ENCODE measurements at places on chromosomes 1 and 21.
A peak's percentile ranks its signal among the peaks of the same experiment; 100 is the strongest.

DNA sequence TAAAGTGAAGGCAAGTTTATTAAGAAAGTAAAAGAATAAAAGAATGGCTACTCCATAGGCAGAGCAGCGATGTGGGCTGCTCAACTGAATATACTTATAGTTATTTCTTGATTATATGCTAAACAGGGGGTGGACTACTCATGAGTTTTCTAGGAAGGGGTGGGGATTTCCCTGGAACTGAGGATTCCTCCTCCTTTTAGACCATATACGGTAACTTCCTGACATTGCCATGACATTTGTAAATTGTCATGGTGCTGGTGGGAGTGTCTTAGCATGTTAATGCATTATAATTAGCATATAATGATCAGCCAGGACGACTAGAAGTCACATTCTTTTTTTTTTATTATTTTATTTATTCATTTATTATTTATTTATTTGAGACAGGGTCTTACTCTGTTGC is 46.4 kb upstream of the BARHL2 start:
- no peak for DNase-seq

- no peak for DNase-seq
These were observed 16.6 kb upstream of the SLAMF6 start for GRCh38 chr1:160539684-160539989.

DNA sequence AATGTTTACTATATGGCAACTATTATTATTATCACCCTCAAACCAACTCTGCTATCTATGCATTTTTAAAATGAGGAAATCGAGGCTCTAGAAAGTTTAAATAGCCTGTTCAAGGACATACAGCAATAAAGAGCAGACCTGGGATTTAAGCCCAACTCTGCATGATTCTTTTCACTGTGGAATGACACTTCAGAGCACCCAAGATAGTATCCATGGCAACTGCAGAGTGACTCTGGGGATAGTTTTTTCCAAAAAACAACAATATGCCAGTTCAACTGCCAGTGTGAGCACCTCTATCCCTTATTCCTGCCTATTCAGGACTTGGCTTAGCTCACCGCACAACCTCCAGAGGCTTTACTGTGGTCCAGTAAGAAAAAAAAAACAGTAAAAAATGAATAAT is 293.9 kb downstream of the BRINP2 start:
- DNase-seq: no peak

DNA sequence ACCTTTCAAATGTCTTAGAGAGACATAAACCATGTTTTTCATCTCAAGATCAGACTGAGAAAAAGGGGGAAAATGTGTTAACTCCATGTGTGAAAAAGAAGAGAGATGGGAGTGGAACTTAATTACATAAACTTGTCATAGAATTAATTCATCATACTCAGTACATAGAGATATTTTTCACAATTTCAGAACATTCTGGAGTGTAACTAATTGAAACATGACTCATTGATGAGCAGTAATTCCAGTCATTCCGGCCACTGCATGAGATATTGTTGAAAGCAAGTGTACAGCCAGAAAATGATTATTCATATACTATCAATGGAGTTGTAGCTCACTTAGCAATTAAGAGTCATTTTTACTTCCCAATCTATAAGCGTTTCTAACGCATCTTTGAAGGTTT is 739.3 kb downstream of the LTN1 start:
- no peak for DNase-seq

GRCh38 chr1:246043556-246043955 is 463.5 kb downstream of the SMYD3 start:
- DNase-seq: no peak

- DNase-seq: no peak
These were observed 71.7 kb downstream of the SETD4 start for GRCh38 chr21:35988416-35989137.

DNA sequence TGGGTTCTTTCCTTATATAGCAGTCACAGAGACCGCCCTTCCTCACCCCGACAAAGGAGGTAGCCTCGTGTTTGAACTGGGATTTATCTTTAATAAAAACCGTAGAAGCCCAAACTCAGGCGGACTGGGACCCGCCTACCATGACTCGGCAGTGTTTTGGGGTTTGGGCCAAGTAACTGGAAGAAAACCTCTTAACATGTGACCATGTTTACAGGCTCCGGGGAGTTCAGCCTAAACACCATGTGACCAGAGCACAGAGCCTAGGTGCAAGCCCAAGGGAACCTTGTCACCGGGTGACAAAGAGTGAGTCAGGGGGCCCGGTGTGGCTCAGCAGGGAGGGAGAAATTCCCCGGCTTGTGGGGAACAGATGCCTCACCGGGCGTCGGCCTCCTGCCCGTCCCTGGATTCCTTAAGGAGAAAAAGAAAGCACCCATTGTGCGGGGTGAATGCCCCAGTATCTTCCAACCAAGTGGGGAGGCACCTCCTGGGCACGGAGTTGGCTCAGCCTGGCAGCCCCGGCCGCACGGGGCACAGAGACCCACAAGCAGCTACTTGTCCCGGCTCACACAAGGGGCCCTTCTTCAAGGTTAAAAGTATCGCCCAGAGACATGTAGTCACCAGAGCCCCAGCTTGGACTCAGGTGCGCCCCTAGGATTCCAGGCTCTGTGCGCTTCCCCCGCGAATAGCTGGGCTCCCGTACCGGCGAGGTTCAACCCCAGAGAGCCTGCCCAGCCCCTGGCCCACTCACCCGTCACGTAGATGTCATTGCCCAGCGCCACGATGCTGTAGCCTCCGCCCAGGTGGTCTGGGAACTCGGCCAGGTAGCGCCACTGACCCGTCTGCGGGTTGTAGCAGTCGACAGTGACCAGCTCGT is 1.4 kb downstream of the KLHL21 start:
- peak; percentile 52 for DNase-seq

GRCh38 chr1:10833630-10834557 is 37.4 kb upstream of the CASZ1 start:
- DNase-seq: no peak

- no peak for DNase-seq
These were observed 40.8 kb upstream of the POFUT2 start for GRCh38 chr21:45328198-45329091.

- DNase-seq: no peak
These were observed 2.9 kb downstream of the ADAMTS1 start for GRCh38 chr21:26842300-26842699.

- DNase-seq: peak; percentile 43
These were observed at the start of gene NCAM2 for GRCh38 chr21:20997636-20998455. NCAM2 (plus strand) TSS chr21:20998409.

DNA sequence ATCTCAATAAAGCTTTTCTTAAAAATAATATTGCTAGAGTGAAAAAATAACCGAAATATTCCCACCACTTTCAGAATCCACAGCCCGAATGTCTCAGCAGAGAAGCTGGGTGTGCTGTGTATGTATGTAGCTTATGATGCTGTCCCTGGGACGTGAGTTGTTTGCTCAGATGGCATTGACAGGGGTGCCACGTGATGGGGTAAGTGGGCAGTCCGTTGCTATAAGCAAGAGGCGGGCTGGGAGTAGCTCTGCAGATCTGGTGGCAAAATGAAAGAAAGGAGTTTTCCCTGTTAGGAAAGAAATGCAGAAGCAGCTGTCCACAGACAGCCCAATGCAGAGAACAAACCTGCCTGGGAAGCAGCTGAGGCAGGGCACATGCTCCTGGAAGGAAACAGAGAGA is 3.8 kb upstream of the FAM20B start:
- no peak for DNase-seq

DNA sequence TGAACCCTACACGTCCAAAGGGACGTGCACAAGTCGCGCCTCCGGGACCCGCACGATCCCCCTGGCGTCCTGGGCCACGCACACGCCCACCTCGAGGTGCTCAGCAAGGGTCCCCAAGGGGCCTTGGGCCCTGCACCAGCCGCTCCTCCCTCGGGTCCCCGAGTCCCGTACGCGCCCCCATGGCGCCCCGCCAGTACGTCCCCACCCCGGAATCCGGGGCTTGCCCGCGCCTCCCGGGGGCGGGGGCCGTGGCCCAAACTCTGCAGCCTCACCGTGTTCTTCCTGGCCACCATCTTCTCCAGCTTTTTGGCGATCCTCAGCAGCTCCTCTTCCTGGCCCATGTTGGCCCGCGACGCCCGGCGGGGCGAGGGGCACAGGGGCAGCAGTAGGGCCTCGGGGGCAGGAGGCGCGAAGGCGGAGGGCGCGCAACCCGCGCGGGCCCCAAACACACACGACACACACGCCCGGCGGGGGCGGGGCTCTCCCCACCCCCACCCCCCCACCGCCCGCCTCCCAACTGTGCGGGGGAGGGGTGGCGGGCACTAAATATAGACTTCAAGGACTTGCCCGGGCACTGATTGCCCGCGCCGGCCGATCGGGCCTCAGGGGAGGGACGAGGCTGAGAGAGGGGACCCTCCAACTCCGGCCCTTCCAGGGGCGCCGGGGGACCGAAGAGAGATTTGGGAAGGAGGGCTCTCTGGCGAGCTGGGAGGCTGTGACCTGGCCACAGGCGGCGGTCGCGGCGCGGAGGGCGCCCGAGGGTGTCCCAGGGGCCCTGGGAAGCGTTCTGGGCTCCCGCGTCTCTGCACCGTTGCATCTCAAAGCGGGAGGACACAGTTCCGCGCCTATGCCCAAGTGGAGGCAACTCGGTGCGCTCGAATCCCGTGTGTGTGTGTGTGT is at the start of gene TCEA3:
Gene TCEA3, minus strand, starts transcription at position 456 of the 900 bp plus-strand sequence. Its CDS starts 115 bp downstream, at position 341.
- no peak for DNase-seq

- no peak for DNase-seq
These were observed 20.9 kb upstream of the RAB4A start for GRCh38 chr1:229249854-229250644.

DNA sequence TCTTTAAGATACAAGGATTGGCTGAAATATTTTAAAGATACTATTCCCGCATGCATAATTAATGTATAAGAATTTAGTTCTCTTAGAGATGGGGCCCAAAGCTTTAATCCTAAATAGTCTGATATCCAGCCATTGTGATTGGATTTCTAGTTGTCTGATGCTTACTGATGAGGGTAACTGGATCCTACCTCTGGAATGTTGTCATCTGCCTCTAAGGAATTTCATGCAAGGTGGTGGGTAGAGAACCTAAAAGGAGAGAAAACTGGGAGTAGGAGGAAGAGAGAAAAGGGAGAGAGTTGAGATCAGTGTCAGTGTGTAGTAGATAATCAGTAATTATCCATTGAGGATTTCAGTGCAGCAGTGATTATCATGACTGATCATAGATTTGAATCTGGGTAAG is 295.5 kb downstream of the KCNT2 start:
- DNase-seq: no peak

GRCh38 chr1:77686796-77687518 is 4.5 kb upstream of the ZZZ3 start:
- DNase-seq: no peak

GRCh38 chr1:183656355-183656754 is 3.2 kb upstream of the APOBEC4 start:
- no peak for DNase-seq

Measured in stimulated activated CD4-positive, alpha-beta T cell treated with anti-CD3 and anti-CD28 coated beads, TNF-alpha, amount 100 ng/mL, for 1 hour (primary cell).